ENCODE measurements at places on chromosomes 7 and 10.

- no peak for DNase-seq
Measured at GRCh38 chr7:131112431-131112830, 215.2 kb upstream of the MKLN1 start.

DNA sequence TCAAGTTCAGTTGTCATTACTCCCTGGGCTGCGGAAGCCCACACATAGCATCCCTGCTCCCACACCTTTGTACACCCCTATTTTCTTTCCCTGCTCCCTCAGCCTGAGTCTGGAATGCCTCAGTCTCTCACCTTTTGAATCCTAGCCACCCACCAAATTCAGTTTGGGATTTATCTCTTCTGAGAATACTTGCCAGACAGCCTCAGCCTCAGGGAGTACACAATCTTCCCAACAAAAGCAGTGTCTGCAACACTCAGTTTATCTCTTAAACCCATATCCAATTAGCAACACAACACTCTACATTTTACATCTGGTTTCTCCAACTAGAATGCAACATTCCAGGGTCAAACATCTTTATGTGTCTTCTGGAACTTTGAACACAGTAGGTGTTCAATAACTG is 190.2 kb downstream of the GPAM start:
- no peak for DNase-seq

GRCh38 chr10:129122846-129123245 is 344.2 kb upstream of the MGMT start:
- DNase-seq: no peak

GRCh38 chr10:803041-803741 is 113.7 kb upstream of the DIP2C start:
- DNase-seq: no peak

DNA sequence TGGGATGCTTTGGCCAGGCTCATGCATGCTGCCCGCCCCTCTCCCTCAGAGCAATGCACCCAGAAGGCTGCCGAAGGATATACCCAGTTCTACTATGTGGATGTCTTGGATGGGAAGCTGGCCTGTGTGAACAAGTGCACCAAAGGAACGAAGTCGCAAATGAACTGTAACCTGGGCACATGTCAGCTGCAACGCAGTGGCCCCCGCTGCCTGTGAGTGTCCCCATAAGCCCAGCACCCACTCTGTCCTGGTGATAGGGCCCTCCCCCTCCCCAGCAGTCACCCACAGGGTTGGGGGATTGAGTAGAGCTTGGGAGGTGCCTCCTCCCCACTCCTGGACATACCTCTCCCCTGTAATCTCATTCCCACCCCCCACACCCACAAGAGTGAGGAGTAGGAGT is 7.0 kb upstream of the MUC17 start:
- no peak for DNase-seq

DNA sequence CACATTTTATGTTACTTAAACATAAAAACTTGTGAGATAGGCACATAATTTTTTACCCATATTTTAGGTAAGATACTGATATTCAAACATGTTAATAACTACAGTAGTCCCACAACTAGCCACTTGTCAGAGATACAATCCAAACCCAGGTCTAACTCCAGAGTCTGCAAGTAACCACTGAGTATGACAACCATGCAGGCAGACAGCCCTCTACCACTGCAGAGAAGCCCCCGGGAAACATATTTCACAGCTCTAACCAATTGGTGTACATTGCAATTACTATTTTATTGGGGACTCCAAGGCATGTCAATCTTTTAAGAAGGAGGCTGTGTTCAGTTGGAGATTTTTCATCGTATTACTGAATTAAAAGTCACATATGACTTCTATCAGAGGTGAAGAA is 107.2 kb upstream of the FAM133B start:
- DNase-seq: no peak

DNA sequence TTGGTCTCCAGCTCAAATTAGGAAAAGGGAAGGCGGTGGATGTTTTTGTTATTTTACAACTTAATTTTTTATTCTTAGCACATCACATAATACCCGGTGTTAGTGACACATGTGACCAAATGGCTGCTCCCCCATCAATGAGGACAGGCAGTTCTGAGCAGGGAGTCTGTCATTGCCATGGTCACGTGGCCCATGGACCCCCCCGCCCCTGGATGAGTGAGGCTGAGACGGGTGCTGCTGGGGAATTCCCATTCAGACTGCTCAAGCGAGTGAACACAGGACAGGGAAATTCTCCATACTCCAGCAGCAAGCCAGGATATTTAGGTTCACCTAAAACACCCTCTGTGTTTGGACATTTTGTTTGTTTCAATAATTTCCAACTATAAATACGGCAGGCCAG is 34.7 kb upstream of the SLC35B4 start:
- no peak for DNase-seq

Data from stimulated activated CD4-positive, alpha-beta T cell treated with anti-CD3 and anti-CD28 coated beads, Interleukin-15, amount 100 ng/mL, for 48 hours (primary cell).